NCI-H1436 (cell line): ENCODE measurements at places on chromosomes 2 and 18.

GRCh38 chr2:60416221-60417008, 137.0 kb downstream of the BCL11A start:
- no peak for DNase-seq

DNA sequence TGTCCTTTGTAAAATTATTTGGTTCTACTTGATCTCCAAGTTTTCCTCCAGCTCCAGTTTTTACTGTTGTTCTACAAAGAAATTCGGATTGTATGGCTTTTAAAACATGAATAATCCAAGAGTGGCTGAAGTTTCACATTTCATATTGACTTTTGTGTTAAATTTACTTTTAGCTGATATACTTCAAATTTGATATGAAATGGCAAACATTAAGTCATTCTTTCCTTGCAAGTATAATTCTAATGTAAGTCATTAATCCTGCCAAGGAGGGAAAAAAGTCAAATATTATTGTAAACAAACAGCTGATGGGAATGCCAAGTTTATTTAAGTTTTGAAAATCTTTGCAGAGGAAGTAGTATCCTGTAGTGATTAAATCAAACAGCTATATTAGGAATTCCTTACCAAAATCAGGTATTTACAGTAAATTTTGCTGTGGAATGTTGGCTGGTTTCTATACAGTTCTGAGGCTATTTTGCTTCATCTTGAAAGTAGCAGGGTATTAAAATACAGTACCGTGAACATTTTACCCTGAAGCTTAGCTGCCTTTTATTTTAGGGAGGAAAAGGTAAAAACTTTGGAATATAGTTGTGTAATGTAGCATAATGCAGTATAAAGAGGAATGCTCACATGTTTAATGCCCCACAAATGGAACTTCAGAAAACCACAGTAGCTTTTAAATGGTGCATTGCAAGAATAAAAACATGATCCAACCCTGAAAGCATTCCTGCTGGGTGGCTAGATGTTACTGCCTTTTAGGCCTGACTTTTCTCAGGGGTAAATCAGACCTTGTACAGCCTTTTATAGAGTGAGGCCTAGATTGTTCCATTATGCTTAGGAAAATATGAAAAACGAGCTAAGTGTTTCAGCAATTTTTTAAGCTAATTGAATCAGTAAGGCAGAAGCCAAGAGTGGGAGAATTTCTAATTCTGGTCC, 62.7 kb upstream of the NT5C1B start:
- no peak for DNase-seq

GRCh38 chr2:126916744-126917143, 18.1 kb downstream of the TEX51 start:
- DNase-seq = no peak

GRCh38 chr2:117686699-117687098, 127.8 kb upstream of the DDX18 start:
- no peak for DNase-seq

DNA sequence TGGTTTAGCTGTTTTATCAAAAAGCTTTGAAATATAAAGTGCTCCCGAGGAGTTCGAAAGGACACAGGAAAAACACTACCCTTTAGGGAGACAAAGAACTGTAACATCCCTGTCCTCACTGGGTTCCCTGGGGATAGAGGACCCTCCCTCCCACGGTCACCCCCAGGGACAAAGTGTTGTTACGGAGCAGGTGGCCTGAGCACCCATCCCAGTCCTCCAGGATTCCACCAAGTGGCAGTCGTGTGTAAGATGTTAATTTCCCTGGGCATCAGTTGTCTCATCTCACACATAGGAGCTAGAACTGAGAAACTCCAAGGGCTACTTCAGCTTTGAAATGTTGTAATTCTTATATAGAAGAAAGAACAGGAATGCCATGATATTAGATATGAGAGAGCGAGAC, 137.7 kb downstream of the ALK start:
- no peak for DNase-seq

DNA sequence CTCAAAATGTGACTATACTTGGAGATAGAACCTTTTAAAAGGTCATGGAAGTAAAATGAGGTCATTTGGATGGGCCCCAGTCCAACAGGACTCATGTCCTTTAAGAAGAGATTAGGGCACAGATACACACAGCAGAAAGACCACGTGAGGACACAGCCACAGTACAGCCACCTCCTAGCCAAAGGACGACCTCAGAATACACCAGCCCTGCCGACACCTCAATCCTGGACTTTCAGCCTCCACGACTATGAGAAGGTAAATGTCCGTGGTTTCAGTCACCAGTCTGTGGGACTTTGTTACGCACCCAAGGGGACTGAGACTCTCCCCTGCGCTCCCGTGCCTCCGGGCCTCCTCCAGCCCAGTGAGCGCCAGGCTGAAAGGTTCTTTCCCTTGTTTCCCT, 30.2 kb upstream of the HPCAL1 start:
- DNase-seq = no peak

- DNase-seq = no peak
These were observed 163.9 kb downstream of the DYSF start for GRCh38 chr2:71617266-71617665.

DNA sequence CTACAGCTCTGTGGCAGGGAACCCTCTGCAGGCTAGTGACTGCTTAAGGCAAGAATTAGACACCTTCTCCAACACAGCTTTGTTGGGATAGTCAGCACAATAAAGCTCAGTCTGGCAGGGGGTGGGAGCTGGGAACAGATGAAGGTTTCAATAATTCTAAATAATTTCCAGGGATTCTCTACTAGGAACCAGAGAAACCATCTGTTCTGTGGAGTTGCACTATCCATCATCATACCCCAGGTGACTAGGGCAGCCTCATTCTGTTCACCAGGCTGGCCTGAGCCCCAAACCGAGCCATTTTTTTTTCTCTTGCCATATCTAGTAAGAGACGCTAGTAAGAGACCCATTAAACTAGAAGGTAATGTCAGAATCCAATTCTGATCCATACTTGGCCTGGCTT, 35.8 kb upstream of the CYP26B1 start:
- no peak for DNase-seq

GRCh38 chr2:49753344-49753985, 599.1 kb upstream of the FSHR start:
- no peak for DNase-seq

- no peak for DNase-seq
These were observed 47.5 kb downstream of the MRPS5 start for GRCh38 chr2:95073856-95074662.

- DNase-seq = no peak
These were observed 31.9 kb downstream of the ACKR3 start for GRCh38 chr2:236601316-236602202.

- no peak for DNase-seq
These were observed 3.4 kb downstream of the TET3 start for GRCh38 chr2:73987948-73988700.

DNA sequence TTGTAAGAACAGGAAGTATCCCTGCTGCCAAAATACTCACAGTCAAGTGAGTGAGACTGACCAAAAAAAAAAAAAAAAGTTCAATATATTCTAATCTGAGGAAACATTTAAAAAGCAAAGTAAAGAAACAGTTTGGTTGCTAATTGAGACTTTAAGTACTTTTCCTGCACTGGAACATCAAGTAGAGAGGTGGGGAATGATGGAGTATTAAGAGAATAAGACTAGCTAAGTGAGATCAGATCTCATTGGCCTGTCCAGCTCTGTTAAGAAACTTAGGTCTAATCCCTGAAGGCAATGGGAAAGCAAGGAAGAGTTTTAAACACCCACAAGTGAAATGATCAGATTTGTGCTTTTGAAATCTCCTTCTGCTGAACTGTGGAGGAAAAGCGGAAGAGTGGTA, 27.8 kb upstream of the MAP4K3 start:
- DNase-seq = no peak

GRCh38 chr18:36158266-36158867, 28.7 kb downstream of the ELP2 start:
- DNase-seq = no peak

DNA sequence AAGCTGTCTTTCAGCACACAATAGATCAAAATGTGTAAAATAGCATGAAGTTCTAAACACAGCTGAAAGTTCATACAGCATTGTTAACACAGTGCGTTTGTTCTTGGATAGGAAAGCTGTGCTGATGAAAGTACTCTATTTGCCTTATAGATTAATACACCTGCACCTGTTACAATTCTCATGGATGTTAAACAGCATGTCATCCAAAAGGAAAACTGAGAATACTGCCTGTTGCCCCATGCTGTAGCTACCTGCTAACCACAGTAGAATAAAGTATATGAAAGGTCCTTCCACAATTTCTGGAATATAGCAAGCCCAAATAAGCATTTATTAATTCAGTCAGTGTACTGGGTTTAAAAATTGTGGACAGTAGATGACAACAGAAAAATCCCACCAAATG, 166.7 kb upstream of the DTNA start:
- DNase-seq = no peak

DNA sequence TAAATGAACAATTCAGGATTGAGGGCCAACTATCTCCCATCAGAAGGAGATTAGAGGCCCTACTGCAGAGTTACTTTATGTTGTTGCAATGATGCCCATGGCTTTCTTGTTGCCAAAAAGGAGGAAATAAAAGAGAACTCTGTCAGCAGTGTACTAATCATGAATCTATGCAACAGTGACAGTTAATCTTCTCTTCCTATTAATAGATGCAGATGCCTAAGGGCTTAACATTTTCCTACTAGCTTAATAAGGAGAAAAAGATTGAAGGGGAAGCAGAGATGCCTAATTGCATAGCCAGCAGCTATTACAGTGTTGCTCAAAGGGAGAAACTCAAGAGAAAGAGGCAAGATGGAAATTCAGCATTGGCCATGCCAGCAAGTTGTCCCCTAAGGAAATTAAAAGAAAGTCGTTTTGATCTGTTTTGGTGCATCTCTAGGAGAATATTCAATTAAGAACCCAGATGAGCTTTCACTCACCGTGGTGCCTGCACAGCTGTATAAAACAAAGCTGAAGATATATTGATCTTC, 107.1 kb upstream of the KCNJ3 start:
- no peak for DNase-seq

- no peak for DNase-seq
These were observed 828.9 kb downstream of the EPHA4 start for GRCh38 chr2:220743203-220743602.

DNA sequence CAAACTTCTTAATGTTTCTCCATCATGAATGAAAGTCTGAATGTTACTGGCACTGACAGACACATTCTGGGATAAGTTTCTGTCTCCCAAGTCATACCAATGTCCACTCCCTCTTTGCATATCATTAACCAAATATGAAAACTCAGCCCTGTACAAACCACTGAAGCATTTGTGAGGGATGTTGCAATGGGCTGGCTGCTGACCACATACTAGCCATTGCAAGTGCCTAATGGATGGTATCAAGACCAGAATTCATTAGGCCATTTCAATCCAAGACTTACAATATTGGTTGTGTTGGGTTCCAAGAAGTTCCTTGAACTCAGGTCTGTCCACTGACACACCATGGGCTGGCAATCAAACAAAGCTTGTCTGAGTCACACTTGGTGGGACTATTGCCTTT, 73.8 kb downstream of the CBLN2 start:
- no peak for DNase-seq

DNA sequence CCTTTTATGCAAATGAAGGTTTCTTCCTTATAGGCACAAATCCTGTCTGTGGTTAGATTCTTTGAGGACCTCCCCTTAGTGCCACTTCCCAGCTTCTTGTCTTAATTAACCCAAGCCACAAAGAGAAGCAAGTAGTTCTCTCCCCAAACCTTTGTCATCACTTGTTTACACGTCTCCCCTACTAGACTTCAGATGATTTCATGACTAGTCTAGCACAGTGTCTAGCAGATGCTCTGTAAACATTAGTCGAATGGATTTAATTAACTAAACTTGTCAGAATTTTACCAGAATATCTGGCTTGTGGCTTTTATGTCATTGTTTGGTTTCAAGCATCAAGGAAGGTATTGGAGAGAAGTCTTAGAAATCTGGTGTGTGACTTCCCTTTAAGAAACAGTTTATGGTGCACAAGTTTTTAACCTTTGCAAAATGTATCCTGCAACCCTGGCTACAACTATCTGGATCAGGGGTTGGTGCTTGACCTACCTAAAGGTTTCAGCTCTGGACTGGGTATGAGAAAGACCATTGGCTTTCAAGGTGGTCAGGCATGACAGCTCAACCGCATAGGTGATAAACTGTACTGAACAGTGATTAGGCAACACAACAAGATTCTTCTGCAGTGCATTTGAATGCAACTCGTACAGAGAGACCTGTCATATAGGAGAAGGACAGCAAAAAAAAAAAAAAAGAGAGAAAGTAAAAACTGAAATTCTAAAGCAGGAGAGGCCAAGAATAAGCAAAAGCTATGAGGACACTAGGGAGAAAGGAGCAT, 93.2 kb upstream of the CCDC150 start:
- DNase-seq = no peak

DNA sequence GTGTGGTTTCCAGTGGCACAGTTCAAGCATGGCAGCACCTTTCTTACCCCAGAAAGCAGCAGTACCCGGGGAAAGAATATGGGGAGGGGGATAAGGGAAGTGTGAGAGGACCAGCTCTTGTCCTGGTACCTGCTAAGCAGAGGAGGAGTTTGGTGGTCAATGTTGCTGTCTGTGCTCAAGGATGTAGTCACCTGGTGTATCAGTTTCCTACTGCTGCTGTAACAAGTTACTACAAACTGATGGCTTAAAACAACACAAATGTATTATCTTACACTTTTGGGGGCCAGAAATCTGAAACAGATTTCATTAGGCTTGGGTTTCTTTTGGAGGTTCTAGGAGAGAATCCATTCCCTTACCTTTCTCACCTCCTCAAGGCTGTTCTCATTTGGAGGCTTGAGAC, 77.5 kb downstream of the VSNL1 start:
- DNase-seq = no peak

GRCh38 chr2:153519257-153519875, 40.8 kb upstream of the RPRM start:
- peak; percentile 61 for DNase-seq

DNA sequence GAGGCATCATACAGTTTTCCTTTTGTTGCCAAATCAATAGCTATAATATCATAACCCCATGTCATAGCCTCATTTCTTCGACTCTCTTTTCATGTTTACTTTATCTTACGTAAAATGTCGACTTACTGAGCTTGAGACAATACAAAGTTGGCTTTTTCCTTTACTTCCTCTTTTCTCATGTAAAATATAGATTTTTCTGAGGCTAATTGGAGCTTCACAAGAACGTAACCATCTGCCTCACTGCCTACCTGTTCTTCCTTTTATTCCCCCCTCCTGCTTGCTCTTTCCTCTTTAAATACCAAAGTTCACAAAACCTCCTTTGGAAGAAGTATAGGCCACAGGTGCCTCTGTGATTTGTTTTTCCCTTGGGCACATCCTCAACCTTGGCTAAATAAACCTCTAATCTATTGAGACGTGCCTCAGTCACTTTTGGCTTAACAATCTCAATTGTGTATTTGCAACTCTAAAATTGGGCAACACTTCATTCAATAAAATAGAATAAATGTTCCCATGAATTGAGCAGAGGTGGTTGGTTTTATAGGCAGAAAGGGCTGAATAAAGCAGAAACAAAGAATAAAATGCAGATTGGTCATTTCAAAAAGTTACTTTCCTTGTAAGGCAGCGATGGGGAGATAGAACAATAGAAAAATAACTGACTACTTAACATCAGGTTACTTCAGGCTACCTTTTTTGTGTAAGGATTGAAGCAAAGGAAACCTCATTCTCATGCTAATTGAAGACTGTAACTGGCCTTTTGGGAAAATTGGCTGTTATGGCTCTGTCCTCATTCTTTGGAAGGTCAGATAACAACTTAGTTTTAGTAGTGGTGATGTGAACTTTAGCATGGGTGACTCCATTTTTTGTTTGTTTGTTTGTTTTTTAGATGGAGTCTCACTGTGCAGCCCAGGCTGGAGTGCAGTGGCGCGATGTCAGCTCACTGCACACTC, 21.3 kb downstream of the COMMD1 start:
- DNase-seq = no peak
